ENCODE measurements at places on chromosomes 7 and 10.

DNA sequence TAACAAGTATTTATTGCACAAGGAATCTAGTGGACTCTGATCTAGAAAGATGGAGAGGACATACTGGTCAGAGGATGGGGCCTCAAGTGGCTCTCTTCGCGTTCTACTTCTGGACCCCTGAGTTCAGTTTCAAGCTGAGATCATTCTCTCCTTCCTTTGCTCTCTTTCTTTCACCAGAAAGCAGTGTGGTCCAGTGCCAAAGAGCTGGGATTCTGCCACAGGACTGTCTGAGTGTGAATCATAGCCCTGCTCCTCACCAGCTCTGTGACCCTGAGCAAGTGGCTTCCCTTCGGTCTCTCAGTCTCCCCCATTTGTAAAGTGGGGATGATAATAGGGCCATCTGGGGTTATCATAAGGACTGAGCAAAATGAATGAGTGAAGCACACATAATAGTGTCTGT is 715.2 kb downstream of the SUGCT start:
- no peak for DNase-seq

- no peak for DNase-seq
These were observed 322.5 kb upstream of the POM121L12 start for GRCh38 chr7:52712938-52713337.

- no peak for DNase-seq
These were observed 9.1 kb downstream of the MDFIC start for GRCh38 chr7:114930829-114931655.

DNA sequence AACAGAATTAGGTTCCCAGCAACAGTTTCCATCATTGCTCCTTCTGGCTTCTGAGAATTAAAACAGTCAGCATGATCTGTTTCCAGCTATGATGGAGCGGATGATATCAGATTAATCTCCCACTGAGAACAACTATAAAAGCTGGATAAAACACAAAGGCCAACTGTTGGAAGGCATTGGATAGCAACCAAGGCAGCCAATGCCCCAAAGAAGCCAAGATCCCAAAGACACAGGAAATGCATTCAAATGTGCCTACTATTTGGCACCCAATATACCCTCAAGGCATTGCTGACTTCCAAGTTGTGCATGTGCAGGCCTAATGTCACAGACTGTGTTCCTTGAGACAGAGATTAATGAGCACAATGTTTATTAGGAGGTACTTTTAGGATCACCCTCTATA is 259.3 kb downstream of the ARHGAP12 start:
- no peak for DNase-seq

GRCh38 chr10:1609648-1609970 is 127.7 kb downstream of the ADARB2 start:
- no peak for DNase-seq

DNA sequence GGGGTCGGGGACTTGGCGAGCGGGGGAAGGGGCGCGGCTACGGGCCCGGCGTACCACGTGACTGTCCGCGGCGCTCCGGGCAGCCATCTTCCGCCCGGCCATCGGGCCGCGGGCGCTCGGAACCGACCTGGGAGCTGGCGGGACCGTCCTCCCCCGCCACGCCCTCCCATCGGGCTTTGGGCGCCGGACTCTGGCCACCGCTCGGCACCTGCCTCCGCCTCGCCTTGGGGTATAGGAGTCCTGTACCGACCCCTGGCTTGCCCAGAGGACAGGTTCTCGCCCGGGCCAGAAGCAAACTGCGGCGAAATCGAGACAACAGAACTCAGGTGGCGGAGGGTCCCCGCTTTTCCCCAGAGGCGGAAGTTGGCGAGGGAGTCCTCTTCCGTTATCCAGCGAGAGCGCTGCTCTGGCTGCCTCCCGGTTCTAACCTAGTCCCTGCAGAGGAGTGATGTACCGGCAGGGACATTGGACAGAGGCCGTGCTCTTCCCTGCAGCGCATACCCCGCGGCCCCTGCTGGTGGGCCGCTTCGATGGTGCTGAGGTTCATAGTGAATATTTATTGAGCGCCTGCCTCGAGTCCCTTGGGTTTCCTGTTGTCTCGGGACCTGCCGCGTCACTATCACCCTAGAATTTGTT is 1.2 kb upstream of the SGMS1 start:
- peak; percentile 66 for DNase-seq

DNA sequence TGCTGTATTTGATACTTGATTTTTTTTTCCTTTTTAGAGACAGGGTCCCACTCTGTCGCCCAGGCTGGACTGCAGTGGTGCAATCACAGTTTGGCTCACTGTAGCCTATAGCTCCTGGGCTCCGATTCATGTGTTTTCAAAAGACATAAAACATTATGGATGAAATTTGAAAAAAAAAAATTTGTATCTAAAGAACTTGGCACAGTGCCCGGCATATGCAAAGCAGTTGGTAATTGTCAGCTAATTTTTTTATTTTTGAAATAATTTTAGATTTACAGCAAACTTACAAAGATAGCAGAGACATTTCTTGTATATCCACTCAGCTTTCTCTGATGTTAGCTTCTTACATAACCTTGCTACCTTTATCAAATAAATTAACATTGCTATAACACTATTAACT is 20.3 kb upstream of the SAMD8 start:
- no peak for DNase-seq

DNA sequence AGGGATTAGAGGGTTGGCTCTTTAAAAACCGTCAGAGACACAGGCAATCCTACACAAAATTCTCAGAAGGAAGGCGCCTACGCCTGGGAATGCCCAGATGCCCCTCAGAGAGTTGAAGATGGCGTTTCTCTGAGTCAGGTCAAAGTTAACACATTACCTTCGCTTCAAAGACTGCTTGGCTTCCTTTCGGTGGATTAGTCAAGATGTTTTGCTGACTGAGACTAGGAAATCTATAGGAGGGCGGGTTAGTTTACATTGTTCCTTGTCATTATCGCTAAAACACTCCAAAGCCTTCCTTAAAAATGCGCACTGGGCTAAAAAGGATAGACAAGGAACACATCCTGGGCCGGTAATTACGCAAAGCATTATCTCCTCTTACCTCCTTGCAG is 995 bp upstream of the CFTR start:
- DNase-seq = no peak
